ENCODE measurements at places on chromosomes 4 and X.

- DNase-seq, result peak; percentile 66
These were observed 5.9 kb downstream of the APOO start for GRCh38 chrX:23901805-23902204.

DNA sequence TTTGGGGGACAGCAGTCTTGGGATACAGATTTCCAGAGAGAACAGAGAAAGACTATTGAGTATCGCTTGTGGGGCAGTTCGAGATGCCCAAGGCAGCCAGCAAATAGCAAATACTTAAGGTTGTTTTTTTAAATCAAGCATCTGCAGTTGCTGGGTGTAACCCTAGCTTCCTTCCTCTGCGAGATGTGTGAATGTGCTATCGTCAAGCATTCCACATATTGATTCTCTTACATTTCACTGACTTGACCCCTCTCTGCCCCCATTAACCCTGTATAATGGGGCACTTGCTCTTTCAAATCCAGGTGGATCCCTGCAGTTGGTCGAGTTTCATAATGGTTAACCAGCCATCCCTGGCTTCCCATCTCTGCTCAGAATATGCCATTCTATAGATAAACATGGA lies 23.5 kb downstream of the KCNE5 start:
- DNase-seq, result no peak

GRCh38 chr4:1777822-1778641 lies 15.1 kb upstream of the FGFR3 start:
- no peak for DNase-seq

DNA sequence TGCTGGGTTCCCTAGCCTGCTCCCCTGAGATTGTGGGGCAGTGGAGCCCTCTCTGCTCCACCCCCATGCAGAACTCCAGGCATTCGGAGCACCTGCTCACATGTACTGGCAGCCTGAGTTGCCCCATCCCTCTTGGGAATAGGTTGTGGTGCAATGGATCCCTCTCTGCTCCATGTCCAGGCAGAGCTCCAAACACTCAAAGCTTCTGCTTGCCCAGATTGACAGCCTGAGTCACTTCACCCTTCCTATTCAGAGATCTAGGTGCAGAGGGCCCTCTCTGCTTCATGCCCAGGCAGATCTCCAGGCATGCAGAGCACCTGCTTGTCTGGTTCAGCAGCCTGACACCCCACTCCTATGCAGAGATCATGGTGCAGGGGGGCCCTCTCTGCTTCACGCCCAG lies 18.6 kb upstream of the TEX13B start:
- no peak for DNase-seq

DNA sequence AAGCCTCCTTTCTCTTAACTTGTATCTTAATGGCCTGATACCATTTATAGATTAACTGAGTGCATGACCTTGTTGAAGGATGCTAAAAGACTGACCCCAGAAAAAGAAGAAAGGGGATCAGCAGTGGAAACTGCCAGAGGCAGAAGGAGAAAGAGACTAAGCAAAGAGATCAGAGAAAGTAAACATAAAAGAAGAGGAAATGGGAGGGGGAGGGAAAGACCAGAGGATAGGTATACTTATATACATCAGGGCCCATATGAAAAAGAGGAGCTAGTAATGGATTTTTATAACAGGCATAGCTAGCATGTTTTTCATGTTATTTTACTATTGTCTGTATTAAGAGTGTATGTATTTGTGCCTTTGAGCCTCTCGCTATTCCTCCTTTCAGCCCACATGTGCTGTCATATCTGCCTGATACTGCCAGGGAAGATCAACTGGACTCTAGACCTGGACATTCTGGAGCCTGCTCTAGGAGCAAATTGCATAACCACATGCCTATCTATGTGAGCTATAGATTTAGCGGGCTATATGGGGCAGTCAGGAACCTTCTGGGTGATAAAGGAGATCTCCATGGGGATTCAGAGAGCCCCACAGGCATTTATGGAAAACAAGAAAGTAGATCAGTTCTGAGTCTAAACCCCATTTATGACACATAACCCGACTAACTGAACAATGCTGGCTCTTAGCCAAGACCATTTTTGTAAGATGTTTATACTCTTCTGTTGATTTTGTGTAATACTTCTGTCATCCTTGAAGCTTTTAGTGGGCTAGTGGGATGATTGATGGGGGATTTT lies 13.4 kb upstream of the SNX12 start:
- no peak for DNase-seq

GRCh38 chrX:154368630-154369448 lies 5.6 kb downstream of the FLNA start:
- DNase-seq, result peak; percentile 86

DNA sequence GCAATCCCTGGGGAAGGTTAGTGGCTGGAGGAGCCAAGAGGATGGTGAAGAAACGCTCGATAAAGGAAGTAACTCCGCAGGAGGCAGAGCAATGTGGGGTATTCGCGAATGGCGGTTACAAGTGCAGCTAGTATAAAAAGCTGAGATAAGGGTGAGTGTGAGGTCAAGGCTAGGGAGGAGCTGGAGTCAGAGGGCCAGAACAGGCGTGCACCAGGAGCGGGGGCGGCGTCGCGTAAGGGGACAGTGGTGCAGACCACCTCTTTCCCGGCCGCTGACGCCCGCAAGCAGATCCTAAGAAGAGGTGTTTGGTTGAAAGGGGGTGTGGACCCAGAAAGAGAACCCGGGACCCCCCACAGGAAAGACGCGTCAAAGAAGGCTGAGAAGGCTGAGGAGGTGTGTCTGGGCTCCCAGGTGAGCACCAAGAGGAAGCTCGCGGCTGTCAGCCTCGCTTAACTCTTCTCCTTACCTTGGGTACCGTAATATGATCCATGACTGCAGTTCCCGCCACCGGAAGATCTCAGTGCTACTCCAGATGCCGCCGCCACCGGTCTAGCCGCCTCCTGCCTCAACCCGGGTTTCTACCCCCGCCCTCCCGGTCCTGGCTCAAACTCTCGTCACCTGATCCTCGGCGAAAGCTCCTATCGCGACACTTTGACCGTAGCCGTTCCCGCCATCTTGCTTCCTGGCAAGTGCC lies at the start of gene MTMR8:
TSS of gene MTMR8 (minus strand) at position 579 of the 694 bp plus-strand sequence. CDS start at position 490, 89 bp downstream.
- DNase-seq, result peak; percentile 74

- no peak for DNase-seq
These were observed 12.5 kb upstream of the EXOC1 start for GRCh38 chr4:55840956-55841355.

DNA sequence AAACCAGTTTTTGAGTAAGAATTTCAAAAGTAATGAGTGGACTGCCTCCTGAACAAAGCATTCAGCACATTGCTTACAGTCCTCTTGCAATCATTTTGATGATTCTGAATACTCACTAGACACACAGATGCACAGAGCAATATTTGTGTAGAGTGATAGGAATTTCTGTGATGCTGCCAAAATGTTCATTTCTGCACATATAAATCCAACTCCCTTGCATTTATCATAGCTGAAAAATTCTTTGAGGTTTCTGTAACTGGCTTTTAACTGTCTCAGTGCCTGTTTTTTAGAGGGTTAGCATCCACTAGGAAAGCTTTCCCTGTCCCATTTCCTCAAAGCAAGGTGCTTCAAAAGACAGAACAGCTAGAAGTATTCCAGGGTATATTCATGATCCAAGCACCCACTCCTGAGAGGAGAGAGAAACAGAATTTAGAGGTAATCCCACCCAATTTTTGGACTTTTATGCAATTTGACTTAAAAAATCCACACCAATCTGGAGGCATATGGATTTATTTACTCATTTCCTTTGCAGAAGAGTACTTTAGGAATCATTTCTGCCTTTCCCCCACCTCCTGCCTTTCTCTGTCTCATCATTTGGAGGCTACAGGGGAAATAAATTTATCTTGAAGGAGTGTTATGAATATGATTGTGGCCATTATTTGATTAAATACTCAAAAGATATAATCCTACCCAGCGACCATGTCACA lies 234.5 kb upstream of the SLIT2 start:
- no peak for DNase-seq

All from upper lobe of left lung (tissue), 6 donors.